ENCODE measurements at places on chromosomes 5 and 9. TPM values are rescaled to one million over a fixed set of nuclear protein-coding genes. Genes with fewer than 3 reads are reported as not detected.

The GFI1B gene
- total RNA-seq, result not detected

The TMEM252 gene
- not detected for total RNA-seq

The C5orf58 gene
- total RNA-seq, result not detected

The FGF10 gene
- 1.3 TPM for total RNA-seq

The DMRT2 gene
- not detected for total RNA-seq

The TRUB2 gene
- total RNA-seq, result 18.8 TPM

The PRDM9 gene
- not detected for total RNA-seq

The ADAMTS19 gene
- total RNA-seq, result 1.9 TPM

The HEMGN gene
- total RNA-seq, result 0.94 TPM
